NT2/D1 (cell line): ENCODE measurements at places on chromosomes 6 and 20.

- no peak for DNase-seq
Measured at GRCh38 chr6:116580198-116580597, 8.9 kb downstream of the RWDD1 start.

- DNase-seq, result no peak
Measured at GRCh38 chr20:48709058-48709691, 118.6 kb downstream of the PREX1 start.

DNA sequence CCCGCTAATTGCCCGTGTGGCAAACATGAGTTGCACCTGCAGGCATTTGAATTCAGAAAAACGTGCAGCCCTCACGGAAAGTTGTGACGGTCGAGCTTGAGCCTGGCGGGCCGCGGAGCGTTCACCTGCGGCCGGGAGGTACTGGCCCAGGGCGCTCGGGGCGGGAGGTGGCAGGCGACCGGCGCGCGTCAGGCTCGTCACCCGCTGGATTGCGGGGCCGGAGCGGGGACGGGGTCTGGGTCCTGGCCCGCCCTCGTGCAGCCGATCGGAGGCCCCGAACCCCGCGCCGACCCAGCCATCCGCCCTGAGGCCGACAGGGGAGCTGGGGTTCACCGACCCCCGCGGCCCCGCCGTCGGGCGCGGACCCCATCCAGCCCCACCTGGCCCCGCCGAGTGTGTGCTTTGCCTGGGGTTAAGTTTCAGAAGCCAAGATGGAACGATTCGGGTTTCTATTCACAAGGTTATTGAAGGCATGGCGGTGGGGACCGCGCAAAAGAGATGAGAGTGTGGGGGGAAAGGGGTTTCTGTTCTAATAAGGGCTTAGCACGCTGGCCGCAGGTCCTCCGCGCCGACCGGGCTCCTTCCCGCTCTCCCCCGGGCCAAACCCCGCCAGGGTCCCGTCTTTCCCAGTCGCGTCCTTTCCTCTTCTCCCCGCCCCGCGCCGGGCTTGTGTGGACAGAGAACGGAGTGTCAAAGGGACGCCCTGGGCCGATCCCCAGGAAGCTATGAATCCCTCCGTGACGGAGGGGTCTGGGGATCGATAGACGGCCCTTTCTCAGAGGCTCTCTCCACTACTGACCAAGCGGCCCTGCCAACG, 1.6 kb upstream of the HEY2 start:
- no peak for DNase-seq

GRCh38 chr20:38671186-38671585, 53.1 kb upstream of the SLC32A1 start:
- DNase-seq, result peak; percentile 77

DNA sequence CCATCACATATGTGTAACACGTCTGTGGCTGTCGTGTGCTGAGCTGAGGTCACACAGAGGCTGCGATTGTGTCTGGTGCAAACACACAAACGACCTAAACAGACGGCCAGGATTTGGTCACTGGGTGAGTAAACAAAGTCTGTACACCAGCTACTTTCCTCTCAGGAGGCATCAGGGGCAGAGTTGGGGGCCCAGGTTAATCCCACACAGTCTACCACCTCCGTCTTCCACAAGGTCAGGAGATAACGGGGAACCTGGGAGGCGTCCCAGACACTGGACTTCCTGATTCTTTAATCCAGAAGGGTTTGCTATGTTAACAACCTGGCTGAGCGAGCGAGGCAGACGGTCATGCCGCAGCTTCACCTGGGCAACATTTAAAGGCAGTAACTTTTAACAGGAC, 1.5 kb downstream of the DACT2 start:
- DNase-seq, result no peak

GRCh38 chr6:70537266-70537665, 29.5 kb upstream of the SDHAF4 start:
- no peak for DNase-seq

GRCh38 chr6:11495565-11496145, 41.9 kb upstream of the TMEM170B start:
- no peak for DNase-seq

DNA sequence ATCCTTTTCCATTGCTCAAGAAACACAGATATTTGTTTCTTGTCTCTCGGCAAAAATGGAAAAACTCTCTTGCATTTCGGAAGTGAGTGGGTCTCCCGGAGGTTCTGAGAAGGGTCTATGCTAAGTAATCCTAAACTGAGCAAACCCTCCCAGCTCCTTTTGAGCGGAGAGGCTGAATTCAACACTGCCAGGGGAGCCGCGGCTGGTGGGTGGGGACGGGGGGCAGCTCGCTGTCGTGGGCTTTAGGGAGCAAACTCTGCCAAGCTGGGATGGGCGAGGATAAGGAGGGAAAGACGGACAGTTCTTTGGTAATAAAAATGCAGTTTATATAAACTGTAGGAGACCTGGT, 211.4 kb downstream of the FOXC1 start:
- no peak for DNase-seq

DNA sequence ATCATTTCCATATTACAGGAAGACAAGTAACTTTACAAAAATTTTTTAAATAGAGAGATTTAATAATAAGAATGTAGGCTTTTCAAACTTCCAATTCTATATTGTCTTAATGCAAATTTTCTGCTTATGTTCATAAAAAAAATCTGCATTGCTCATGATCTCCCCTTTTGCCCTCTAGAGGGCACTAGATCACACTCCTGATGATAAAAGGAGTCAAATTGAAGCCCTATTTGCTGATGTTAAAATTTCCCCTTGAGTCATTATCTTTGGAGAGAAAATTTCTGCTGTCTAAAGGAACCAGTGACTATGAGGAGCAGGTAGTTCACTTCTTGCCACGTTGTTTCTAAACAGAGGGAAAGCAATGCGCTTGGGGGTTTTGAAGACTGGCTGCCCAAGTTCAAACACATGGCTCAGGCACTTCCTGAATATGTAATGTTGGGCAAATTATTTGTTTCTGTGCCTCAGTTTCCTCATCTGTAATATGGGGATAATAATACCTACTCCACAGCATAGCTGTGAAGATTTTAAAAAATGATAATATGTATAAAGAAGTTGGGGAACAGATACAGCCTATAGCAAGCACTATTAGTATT, 874.2 kb downstream of the TFAP2A start:
- DNase-seq, result no peak

DNA sequence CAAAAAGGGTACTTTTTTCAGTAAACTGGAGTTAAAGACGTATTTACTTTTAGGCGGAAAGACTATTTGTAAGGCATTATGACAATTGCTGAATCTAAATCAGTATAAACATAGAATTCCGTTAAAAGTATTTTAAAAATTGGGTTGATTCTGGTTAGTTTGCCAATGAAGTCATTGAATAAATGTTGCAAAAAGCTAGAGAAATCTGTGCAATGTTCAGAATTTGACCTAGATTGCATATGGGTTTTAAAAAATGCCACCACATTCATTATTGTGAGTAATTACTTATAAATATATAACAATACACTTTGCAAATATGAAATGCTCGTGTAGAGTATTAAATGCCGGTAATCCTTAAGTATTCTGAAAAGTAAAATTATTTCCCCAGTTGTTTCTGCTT, 116.5 kb upstream of the EEF1E1 start:
- DNase-seq, result no peak

- no peak for DNase-seq
Measured at GRCh38 chr6:111745186-111745585, 128.1 kb downstream of the FYN start.

- no peak for DNase-seq
Measured at GRCh38 chr6:5486214-5486613, 224.9 kb downstream of the FARS2 start.

DNA sequence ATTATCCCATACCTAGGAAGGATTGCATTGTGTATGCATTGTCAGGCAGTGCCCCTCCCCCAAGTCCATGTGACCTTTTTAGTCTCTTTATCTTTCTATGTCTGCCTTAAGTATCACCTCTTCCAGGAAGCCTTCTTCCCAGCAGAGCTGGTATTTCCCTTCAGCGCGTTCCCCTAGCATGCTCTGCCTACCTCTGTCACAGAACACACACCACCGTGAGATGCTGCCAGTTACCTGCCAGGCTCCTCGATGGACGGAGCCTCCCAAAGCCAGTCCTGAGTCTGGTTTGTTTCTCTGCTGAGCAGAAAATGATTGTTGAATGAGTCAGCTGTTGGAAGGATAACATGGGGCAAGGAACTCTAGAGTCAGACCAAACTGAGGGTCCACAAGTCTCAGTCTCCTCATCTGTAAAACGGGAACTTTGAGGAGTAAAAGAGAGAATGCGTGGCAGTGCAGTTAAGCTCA, 11.3 kb upstream of the ZNF335 start:
- no peak for DNase-seq

DNA sequence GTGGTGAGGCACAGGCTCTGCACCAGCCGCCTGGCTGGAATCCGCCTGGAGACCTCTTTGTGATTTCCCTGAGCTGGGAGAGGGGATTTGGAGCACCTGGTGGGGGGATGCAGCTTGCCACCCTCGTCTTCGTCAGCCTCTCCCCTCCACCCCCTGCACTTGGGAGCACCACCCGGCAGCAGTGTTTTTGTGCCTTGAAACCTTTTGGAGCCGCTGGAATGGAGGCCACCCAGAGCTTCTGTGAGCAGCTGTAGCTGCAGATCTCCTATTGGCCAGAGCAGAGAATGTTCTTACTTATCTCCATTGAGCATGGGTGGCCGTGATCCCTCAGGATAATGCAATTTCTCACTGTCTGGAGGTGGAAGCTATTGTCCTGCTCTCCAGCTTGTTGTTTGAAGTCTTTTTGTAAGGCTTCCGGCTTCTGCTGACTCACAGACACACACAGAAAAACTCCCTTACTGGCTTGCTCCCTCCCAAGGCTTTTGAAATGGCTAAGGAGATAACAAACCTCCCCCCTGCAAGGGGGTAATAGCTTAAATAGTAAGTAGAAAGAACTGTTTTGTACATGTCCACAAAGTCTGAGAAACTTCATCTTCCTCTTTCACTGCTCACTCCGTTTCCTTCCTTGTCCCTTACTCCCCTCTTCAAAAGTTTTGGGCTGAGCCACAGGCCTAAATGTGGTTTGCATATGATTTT, 271.2 kb downstream of the PRL start:
- peak; percentile 88 for DNase-seq

DNA sequence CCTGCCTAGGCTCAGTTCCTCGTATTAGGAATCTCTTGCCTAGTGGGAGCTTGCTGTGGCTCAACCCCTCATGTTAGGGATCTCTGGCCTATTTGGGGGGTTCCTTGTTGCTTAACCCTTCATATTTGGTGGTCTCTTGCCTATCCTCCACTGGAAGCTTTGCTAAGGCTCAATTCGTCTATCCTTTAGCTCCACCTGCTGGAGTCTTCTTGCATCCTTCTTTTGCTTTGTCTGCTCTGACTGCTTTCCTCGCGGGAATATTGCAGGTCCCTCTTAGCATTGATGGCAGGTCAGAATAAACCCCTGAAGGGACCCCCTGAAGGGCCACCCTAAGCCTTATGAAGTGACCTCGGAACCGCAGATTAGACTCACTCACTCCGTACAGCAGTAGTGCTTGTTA, 203.0 kb upstream of the TBX18 start:
- peak; percentile 52 for DNase-seq

DNA sequence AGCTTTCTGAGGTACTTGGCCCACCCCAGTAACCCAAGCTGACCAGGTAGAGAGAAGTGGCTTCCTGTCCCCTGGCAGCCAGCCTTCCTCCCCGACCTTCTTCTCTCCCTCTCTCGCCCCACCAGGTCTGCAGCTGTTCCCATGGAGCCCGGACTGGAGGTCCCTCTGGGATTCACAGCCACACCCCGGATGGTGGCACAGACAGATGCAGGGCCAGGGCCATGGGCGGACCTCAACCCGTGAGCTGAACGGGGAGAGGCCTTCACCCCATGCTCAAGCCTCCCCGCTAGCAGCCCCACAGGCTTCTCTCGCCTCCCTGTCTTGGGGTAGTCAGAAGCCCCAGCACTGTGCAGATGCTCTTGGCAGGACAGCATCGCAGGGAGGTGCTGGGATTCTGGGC, 41.3 kb downstream of the CPXM1 start:
- DNase-seq, result no peak
